Inflammatory macrophage treated with lipopolysaccharide for 4 hours (primary cell): ENCODE measurements at places on chromosomes 11 and 22.

DNA sequence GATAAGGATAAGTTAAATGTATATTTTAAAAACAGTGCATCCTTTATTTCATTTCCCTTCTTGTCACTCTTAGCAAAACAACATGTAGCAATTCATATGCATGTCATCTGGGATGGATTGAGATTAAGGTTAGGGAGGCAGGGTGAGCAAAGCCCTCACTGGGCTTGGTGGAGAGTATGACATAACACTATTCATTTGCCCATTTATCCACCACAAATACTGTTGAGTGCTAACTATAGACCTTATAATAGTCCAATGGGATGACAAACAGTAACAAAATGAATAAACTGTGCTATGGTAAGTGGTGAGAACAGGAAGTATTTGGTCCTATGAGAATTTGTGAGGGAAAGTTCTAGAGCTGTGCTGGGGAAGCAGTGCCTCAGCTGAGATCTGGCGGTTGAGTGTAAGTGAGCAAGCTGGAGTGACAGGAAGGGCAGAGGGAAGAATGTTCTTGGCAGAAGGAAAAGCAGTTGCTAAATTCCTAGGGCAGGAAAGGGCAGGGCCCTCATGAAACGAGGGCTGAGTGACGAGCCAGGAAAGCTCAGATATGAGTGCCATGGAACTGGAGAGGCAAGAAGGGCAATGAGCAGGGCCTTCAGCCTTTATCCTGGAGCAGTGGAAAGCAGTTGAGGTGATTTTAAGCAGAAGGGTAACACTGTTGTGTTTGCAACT, 6.7 kb downstream of the HSD17B12 start:
- no peak for DNase-seq

- DNase-seq, result no peak
Observed at GRCh38 chr11:83072350-83073242, 899 bp upstream of the RAB30 start.

GRCh38 chr22:25689631-25690030, 52.4 kb upstream of the MYO18B start:
- no peak for DNase-seq

- DNase-seq, result no peak
Observed at GRCh38 chr11:898143-898511, 12.5 kb downstream of the CHID1 start.

DNA sequence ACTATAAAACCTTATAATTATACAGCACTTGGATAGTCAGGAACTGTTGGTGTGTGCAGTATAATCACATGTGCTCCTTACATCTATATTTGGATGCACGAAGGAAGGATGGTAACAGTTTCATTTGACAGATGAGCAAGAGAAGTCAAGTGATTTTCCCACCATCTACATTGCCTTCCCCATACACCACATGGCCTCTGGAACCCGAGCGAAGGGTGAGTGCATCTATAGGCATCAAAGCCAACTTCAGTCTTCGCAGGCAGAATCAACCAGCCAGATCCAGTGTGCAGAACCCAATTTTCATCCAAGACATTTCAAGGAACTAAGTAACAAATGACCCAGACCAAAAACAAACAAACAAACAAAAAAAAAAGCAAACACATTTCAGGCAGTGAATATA, 85.1 kb upstream of the BLID start:
- no peak for DNase-seq

GRCh38 chr11:11468954-11469353, 115.9 kb upstream of the CSNK2A3 start:
- DNase-seq, result no peak

GRCh38 chr11:14342906-14343305, 16.1 kb downstream of the RRAS2 start:
- DNase-seq, result no peak

GRCh38 chr11:68841718-68842426, at the start of gene CPT1A:
TSS of gene CPT1A (minus strand) at chr11:68841916. CDS start at chr11:68815474, 26,442 bp downstream.
- peak; percentile 76 for DNase-seq

- DNase-seq, result no peak
Observed at GRCh38 chr11:92852229-92852628, 117.2 kb upstream of the MTNR1B start.

DNA sequence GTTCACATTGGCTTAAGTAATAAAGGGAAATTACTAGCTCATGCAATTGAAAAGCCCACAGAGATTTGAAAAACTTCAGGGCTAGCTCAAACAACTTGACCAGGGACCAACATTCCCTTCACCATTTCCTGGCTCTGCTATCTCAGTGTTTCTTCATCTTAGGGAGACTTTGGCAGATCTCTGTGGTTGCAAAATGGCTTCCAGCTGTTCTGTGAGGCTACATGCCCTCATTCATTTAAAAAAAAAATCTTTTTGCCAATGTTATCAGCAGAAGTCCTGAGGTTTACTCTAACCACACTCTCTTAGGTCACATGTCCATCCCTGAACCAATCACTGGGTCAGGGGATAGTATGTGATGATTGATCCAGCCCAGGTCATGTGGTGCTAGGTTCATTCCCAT, 13.9 kb upstream of the RASSF10 start:
- DNase-seq, result no peak

DNA sequence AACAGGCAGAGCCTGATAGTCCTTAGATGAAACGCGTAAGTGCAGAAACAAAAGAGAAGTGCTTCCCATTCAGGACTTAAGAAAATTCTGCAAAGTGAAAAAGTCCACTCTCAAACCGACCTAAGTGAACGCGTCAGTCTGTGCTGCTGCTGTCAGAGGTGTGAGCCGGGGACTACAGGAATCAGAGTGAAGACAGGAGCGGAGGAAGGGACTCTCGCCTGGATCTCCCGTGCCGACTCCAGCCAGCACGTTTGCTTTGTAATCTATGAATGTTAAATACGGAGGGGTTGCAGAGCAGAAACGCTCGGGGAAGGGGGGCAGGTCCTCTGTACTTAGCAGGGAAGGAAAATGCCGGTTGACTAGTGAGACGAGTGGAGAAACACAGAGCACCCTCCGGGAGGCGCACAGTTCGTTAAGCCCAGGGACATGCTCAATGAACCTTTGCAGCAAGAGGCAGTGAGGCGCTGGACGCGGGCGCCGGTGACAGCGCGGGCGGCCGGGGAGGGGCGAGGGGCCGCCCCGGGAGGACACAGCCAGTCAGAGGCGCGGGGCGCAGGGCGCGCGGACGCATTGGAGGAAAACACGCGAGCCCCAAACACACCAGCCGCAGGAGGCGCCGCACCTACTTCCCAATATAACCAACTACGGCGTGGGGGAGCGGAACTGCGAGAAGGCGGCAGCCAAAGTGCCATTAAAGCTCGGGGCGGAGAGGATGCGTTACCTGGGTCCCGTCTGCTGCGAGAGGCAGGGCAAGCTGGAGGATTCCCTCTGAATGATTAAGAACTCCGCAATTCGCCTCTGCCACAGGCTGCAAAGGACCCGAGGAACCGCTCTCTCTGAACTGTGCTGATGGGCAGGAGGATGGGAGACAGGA, at the start of gene CNTN5:
TSS of gene CNTN5 (plus strand) at position 598 of the 874 bp plus-strand sequence.
- no peak for DNase-seq

- DNase-seq, result peak; percentile 66
Observed at GRCh38 chr22:37563153-37564081, 3.1 kb downstream of the CDC42EP1 start.

GRCh38 chr11:12029738-12030363, 21.4 kb upstream of the DKK3 start:
- DNase-seq, result peak; percentile 54

DNA sequence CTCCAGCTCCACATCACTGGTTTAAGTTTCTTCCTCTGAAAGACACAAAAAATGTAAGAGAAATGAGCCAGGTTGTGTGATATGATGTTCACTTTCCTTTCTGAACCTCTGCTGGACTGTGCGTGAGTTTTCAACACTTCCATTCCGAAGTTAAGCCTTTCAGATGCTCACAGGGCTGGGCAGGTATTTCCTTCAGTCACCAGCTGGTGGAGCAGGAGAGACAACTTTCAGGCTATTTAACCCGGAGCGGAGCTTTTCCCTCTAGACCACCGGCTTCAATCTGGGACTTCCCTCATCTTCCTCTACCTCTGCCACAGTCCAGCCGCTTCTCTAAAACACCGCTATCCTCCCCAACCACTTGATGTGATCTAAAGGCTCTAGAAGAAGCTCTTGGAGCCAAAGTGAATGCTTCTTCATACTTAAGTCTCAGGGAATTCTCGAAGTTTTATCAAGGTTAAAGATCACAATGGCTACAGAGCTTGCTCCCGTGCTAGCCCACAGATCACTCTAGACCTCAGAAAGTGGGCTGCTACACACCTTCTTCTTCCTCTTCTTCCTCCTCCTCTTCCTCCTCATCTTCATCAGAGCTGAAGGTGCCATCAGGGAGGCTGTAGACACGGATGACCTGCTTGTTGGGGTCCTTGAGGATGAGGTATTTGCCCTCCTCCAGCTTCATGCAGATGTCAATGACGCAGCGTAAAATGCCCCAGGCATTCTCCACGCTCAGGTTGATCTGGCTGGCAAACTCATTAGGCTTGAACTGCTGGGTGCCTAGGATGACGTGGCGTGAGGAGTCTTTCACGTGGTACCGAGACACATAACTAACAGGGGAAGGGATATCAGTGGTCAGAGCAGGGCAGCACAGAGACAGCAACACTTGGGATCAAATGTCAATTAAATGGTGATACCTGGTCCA, 4.4 kb upstream of the FOXRED2 start:
- peak; percentile 36 for DNase-seq

- no peak for DNase-seq
Observed at GRCh38 chr11:78415338-78415737, 2.3 kb downstream of the GAB2 start.
